ENCODE measurements at places on chromosomes 5 and 9.

DNA sequence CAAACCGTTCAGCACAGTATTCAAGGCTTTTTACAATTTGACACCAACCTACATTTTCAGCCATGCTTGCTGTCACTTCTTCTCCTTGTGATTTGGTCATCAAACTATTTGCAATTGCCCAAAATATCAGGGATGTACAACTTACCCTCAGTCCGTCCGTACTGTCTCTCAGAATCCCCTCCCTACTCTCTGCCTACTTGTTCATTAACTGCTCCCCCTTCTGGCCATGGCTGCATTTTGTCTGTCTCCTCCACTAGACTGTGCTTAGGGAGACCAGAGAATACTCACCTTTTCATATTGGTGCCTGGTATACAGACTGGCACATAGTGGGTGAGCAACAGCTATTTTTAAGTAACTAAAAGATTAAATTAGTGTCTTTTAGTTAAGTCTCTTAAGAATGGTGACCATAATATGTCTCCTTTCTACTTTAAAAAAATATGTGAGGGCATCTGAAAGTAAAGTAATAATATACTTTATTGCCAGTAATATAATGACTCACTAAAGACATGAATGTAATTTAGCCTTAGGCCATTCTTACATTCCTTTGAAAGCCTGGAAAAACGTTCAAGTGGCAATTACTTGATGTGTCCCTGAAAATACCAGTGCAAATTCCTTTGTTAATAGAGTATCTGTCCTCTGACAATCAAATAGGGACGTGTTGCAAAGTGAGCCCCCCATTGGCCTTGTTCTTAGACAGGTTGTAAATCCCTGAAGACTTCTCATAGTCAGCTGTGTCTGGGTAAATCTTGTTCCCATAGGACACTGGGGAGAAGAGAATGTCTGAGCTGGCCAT is 27.8 kb downstream of the PRLR start:
- peak; percentile 14 for DNase-seq

DNA sequence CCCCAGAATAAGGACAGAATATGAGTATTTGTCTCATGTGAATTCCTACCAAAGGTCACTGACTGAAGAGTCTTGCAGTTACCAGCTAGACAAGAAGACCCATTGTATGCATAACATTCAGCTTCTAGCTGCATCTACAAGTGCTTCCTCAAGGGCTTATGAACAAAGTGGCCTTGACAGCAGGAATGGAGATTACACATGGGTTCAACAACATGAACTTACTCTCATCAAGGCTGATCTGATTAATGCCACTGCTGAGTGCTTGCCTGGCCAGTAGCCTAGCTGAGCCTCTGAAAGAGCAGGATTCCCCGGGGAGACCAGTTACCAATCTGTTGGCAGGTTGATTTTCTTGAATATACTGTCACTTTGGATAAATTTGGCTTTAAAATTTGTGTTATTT is 76.7 kb upstream of the CHD1 start:
- no peak for DNase-seq

DNA sequence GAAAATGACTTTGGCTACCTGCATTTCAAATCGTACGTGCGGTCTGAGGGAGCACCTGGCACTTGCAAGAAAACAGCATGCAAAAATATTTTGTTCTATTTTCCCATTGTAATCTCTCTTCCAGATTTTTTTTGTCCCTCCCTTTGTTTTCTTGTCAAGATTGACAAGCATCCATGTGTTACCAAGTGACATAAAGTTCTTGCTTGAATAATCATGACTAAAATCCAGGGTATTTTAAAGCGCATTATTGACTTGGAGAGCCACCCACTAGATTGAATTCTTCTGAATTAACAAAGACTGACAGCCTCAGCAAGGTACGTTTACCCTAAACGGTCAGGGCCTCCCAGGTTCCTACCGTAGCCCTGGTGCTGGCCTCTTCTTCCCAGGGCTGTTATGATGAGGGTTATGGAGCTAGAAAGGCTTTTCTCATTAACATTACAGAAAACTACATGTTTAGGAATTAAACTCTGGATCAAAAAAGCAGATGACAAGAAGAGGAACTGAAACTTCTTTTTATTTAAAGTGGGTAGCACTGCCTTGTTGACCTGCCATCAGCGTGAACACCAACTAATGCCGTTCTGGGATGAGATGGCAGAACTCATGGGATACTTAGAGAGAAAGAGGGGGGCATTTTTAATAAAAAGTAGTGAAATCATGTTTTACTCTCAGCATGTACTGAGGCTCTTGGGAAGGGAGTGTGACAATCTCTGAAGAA is 297.0 kb downstream of the EFNA5 start:
- no peak for DNase-seq

- DNase-seq, result no peak
Measured at GRCh38 chr9:26175264-26175663, 497.0 kb upstream of the TUSC1 start.

DNA sequence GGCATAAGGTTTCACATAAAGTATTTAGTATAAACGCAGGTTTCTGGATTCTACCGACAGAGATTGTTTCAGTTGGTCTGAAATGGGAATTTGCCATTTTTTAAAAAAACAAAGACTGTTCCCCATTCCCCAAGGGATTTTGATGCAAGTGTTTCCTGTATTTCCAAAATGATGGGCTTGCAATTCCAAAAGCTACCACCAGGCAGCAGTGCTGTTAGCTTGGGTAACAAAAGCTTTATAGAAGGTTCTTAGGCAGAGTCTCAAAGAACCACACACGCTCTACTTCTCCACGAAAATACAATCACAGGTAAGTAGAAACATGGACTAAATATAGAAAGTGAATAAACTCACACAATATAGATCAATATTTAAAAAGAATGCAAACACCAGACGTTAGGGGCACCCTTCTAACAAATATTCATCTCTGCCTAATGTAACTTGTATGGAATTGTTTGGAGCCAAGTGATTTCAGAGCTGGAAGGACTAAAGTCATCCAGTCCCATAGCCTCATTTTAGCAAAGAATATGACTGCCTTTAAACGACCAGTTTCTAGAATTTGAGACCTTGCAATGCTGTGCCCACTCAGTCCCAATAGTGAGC is 154.3 kb downstream of the SPOCK1 start:
- peak; percentile 42 for DNase-seq

DNA sequence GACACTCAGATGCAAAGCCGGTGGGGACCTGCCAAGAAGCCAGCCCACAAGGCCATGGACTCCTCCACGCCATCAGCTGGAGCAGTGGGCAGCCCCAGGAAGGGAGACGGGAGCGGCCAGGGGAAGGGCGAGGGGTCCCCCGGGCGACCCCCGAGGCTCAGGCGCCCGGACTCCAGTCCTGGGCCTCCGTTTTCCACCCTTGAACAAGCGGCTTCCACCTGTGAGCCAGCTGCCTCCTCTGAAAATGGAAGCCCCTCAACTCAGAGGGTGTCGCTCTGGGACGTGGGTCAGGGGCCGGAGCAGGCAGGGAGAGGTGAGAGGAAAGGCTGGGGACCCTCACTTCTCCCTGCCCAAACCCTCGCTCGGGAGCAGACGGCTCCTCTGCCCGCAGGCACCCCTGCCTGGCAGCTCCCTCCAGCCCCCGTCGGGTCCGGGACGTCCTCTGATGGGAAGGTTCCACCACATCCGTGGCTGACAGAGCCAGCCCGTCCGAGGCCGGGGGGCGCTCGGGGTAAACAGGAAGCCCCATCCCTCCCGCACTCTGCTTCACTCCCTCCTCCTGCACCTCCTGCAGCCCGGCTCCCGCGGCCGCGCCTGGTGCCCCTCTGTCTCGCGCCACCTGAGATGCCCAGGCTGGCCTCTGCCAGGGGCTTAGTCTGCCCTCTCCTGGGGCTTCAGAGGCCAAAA is 3.7 kb upstream of the EGFL7 start:
- DNase-seq, result no peak

DNA sequence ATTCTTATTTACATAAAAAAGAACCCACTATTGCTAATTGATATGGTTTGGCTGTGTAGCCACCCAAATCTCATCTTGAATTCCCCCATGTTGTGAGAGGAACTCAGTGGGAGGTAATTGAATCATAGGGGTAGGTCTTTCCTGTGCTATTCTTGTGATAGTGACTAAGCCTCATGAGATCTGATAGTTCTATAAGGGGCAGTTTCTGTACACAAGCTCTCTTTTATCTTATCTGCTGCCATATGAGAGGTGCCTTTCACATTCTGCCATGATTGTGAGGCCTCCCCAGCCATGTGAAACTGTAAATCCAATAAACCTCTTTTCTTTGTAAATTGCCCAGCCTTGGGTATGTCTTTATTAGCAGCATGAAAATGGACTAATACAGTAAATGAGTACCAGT is 58.2 kb upstream of the PRR16 start:
- DNase-seq, result no peak

DNA sequence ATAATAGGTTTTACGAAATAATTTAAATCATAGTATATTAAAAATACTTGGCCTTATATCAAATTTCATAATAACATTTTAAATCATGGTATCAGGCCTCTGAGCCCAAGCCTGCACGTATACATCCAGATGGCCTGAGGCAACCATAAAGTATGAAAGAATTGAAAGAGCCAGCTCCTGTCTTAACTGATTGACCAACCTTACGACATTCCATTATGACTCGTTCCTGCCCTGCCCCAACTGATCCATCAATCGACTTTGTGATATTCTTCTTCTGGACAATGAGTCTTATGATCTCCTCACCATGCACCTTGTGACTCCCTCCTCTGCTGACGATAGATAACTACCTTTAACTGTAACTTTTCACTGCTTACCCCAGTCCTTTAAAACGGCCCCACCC is 545.0 kb downstream of the MTRR start:
- DNase-seq, result no peak

DNA sequence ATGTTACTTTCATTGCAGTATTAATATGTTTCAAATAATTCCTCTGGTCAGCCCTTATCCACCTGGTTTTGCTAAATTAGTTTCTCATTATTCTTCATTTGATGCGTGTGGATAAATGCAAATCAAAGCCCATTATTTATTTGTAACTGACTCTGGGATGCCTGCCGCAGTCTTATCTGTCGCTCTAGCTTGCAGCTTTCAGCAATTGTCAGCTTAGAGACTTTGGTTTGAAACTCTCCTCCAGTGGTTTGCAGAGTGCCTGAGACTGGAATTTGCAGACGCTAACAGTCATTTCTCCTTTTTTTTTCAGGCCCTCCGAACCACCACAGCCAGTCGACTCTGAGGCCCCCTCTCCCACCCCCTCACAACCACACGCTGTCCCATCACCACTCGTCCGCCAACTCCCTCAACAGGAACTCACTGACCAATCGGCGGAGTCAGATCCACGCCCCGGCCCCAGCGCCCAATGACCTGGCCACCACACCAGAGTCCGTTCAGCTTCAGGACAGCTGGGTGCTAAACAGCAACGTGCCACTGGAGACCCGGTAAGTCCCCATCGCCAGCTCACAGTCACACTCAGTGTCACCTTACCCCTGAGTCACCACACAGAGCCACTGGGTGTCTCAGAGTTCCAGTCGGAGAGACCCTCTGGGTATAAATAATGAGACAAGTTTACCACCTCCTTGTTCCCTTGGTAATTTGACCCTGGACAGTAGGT is 339.0 kb upstream of the WWC1 start:
- no peak for DNase-seq

DNA sequence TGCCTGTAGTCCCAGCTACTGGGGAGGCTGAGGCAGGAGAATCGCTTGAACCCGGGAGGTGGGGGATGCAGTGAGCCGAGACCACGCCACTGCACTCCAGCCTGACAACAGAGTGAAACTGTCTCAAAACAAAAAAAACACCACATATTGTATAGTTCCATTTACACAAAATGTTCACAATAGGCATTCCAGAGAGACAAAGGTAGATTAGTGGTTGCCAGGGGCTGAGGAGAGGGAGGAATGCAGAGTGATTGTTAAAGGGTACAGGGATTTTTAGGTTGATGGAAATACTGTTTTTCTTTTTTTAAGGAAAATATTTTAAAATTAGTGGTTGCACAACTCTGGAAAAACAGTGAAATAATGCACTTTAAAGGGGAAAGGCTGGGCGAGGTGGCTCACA is 19.6 kb downstream of the ETF1 start:
- DNase-seq, result no peak

DNA sequence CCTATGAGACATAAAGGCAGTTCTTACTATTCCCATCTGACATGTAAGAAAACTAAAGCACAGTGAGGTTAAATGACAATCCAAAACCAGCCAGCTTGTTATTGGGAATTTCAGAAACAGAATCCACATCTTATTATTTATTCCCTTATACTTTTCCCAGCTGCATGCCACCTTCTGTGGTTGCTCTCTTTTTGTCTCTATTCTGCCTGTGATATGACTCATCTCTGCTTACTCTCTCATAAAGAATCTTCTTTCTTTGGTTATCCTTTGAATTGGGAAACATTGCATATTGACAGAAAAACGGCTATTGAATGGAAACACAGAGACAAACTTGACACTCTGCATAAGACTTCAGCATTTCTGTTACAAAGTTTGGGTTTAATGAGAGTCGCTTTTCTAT is 183.2 kb downstream of the TLR4 start:
- no peak for DNase-seq

DNA sequence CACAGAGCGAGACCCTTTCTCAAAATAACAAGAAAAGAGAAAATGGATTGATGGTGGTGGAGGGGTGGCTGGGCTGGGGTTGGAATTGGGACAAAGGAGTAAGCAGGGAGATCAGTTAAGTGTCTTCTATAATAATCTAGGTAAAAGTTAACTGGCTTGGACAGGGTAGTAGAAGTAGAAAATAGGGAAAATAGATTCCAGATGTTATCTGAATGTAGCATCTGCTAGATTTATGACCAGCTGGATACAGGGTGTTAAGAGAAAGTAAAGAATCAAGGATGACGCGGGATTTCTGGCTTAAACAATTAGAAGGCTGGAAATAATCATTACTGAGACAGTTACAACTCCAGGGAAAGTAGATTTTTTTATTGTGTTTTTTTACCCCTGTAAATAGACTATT is 13.0 kb downstream of the PPP6C start:
- no peak for DNase-seq

- no peak for DNase-seq
Measured at GRCh38 chr5:10635257-10635866, 71.5 kb downstream of the ANKRD33B start.

DNA sequence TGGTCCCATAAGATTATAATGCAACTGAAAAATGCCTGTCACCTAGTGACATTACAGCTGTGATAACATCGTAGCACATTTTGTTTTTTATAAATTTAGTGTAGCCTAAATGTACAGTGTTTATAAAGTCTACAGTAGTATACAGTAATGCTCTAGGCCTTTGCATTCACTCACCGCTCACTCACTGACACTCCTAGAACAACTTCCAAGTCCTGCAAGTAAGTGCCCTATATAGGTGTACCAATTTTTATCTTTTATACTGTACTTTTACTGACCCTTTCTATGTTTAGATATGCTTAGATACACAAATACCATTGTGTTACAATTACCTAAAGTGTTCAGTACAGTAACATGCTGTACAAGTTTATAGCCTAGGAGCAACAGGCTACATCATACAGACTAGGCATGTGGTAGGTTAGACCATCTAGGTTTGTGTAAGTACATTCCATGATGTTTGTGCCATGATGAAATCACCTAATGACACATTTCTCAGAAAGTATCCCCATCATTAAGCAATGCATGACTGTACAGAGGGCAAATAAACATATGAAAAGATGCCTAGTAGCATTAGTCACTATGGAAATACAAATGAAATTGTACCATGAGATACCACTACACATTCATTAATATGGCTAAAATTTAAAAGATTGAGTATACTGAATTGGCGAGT is 127.6 kb downstream of the TRPM6 start:
- no peak for DNase-seq

GRCh38 chr9:120757026-120757913 is 35.9 kb downstream of the FBXW2 start:
- DNase-seq, result no peak
